ENCODE measurements at places on chromosomes 3 and 15. TPM values are rescaled to one million over a fixed set of nuclear protein-coding genes. Genes with fewer than 3 reads are reported as not detected.

DNA sequence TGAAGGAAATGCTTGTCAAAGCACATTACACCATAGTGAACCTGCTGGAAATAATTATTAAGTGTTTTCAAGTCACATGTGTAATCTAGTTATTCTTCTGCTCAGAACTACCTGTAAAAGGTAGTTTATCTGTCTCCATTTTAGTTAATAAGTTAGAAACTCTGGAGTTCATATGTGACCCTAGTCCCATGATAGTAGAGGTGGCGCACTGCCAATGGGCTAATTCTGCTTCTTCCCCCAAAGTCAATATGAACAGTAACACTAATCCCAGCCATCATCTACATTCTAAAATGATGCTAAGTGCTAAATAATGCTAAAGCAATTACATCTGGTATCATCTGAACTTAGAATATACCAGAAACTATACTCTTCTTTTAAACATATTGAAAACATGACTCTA is 361.0 kb upstream of the NECTIN3 start:
- H3K27me3 ChIP-seq = no peaks in the 10 kb centered on the region
- H3K4me1 ChIP-seq = no peaks in the 10 kb centered on the region
- H3K4me3 ChIP-seq = no peak overlapping the region
- DNase-seq = peak; percentile 81

The IL20RB gene
- 0.58 TPM for polyA plus RNA-seq

The RRP9 gene
- polyA plus RNA-seq = 14.6 TPM

- no peaks in the 10 kb centered on the region for H3K27me3 ChIP-seq
- H3K27ac ChIP-seq = no peak overlapping the region
- no peaks in the 10 kb centered on the region for H3K4me1 ChIP-seq
- no peak overlapping the region for H3K4me3 ChIP-seq
Measured at GRCh38 chr3:100737334-100737733, 28.0 kb downstream of the TFG start.

The CPN2 gene
- 2.0 TPM for polyA plus RNA-seq

DNA sequence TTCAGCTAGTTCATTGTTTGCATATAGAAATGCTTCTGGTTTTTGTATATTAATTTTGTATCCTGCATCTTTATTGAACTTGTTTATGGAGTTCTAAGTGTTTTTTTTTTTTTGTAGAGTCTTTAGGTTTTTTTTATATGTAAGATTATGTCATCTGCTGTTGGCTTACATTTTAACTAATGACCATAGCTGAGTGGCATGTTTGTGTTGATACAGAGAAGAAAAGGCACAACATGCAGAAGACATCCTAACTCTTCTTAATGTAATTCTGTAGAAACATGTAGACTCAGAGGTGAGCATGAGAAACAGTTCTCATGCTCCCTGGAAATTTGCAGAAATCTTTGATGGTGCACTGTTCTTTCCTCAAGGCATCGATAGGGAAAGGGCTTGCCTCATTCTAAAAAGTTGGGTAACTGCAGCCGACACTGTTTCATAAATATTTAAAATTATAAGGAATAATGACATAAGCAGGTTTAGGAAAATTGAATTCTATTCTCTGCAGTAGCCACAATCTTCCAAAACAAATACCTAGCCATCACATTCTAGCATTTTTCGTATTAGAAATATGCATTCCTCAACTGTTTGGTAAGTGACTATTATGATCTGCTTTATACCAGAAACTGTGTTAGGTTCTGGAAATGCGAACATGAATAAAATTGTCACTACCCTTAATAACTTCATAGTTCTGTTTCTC is 499.6 kb upstream of the KCNMB2 start:
- H3K27me3 ChIP-seq = no peaks in the 10 kb centered on the region
- no peaks in the 10 kb centered on the region for H3K4me1 ChIP-seq
- DNase-seq = no peak
- no peak overlapping the region for H3K4me3 ChIP-seq
- no peak overlapping the region for H3K27ac ChIP-seq

DNA sequence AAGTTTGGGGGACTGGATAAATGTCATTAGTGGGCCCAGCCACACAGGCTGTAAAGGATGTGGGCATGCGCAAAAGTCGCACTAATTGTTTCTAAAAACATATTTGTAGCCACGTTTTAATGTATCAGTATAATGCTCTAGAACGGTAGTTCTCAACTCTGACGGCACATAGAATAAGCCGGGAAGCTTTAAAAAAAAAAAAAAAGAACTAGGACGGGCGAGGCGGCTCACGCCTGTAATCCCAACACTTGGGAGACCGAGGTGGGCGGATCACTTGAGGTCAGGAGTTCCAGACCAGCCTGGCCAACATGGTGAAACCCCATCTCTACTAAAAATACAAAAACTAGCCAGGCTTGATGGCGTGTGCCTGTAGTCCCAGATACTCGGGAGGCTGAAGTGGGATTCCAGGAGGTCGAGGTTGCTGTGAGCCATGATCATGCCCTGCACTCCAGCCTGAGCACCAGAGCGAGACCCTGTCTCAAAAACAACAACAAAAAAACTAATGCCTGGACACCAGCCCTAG is 618 bp upstream of the MON1A start:
- no peak for DNase-seq
- H3K36me3 ChIP-seq = peaks cover 6% of the 10 kb centered on the region
- peak overlapping the region; percentile 87 for H3K4me3 ChIP-seq
- peak overlapping the region; percentile 94 for H3K27ac ChIP-seq
- no peaks in the 10 kb centered on the region for H3K27me3 ChIP-seq

- no peaks in the 10 kb centered on the region for H3K27me3 ChIP-seq
- no peak for DNase-seq
- peaks cover 11% of the 10 kb centered on the region for H3K36me3 ChIP-seq
- no peak overlapping the region for H3K4me3 ChIP-seq
- H3K27ac ChIP-seq = peak overlapping the region; percentile 11
Measured at GRCh38 chr15:71334873-71335272, 219.6 kb downstream of the THSD4 start.

- H3K36me3 ChIP-seq = no peaks in the 10 kb centered on the region
- no peak overlapping the region for H3K4me3 ChIP-seq
- no peak for DNase-seq
- no peaks in the 10 kb centered on the region for H3K27me3 ChIP-seq
Measured at GRCh38 chr3:57132674-57133073, 32.5 kb downstream of the IL17RD start.

- no peaks in the 10 kb centered on the region for H3K27me3 ChIP-seq
Measured at GRCh38 chr3:187319699-187320302, 28.3 kb upstream of the MASP1 start.

DNA sequence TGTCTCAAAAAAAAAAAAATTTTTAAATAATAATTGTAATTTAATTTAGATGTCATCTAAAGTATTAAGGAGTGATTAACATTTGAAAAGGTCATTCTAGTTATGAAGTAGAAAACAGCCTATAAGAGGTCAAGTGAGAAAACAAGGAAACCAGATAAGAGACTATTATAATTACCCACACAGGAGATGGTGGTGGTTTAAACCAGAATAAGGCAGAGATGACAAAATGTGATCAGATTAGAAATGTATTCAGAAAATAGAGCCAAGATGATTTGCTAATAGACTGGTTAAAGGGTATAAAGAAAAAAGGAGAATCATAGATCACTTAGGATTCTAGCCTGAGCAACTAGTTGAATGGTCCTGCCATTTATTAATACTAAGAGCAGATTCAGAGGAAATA is 11.2 kb downstream of the HERC1 start:
- no peaks in the 10 kb centered on the region for H3K36me3 ChIP-seq
- H3K27ac ChIP-seq = no peak overlapping the region

The DNAH1 gene
- 7.8 TPM for polyA plus RNA-seq

GRCh38 chr3:196686436-196686835 is 25.6 kb downstream of the CEP19 start:
- H3K27me3 ChIP-seq = no peaks in the 10 kb centered on the region
- H3K4me1 ChIP-seq = no peaks in the 10 kb centered on the region

The P2RY14 gene
- 1.1 TPM for polyA plus RNA-seq

DNA sequence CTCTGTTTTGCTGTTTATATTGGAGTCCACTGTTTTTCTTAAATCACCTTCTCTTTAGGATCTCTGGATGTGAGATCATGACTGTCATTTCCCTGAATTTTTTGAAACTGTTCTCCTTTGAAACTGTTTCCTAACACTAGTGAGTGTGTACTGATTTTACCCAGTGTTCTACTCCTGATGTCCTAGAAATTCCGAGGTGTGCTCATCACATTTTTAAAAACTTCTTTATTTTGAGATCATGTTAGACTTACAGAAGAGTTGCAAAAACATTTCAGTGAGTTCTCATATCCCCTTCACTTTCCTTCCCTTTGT is 292.6 kb downstream of the NFKBIZ start:
- no peak for DNase-seq
- no peaks in the 10 kb centered on the region for H3K4me1 ChIP-seq
- H3K4me3 ChIP-seq = no peak overlapping the region
- H3K27ac ChIP-seq = no peak overlapping the region
- no peaks in the 10 kb centered on the region for H3K36me3 ChIP-seq

The TIGIT gene
- 0.45 TPM for polyA plus RNA-seq

- peaks cover 44% of the 10 kb centered on the region for H3K27me3 ChIP-seq
- no peak overlapping the region for H3K4me3 ChIP-seq
- H3K4me1 ChIP-seq = no peaks in the 10 kb centered on the region
- H3K36me3 ChIP-seq = no peaks in the 10 kb centered on the region
- DNase-seq = no peak
Measured at GRCh38 chr15:99098991-99099390, 5.9 kb upstream of the SYNM start.

DNA sequence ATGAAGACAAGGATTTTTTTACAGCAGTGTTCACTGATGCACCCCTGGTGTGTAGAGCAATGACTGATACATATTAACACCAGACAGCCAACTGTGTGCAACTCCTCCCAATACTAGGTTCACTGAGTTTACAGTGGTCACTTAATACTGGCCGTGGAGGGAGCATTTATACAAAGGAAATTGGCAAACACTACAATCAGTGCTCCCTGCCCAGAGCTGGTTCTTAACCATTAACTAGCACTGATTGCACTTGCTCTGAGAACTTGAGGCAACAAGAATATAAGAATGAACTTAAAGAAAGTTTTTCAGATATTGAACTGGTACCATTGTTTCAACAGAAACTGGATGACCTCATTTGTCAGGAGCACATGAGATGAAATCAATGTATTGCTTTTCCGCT is 110.6 kb downstream of the MAGI1 start:
- no peaks in the 10 kb centered on the region for H3K27me3 ChIP-seq
- peak overlapping the region; percentile 34 for H3K27ac ChIP-seq
- DNase-seq = peak; percentile 42
- peaks cover 2% of the 10 kb centered on the region for H3K36me3 ChIP-seq

- H3K27ac ChIP-seq = peak overlapping the region; percentile 18
- no peaks in the 10 kb centered on the region for H3K27me3 ChIP-seq
- H3K4me1 ChIP-seq = peaks cover 21% of the 10 kb centered on the region
- DNase-seq = no peak
- H3K4me3 ChIP-seq = no peak overlapping the region
Measured at GRCh38 chr15:85624291-85624801, 170.4 kb downstream of the KLHL25 start.

The C3orf49 gene
- polyA plus RNA-seq = not detected

The GOLGA6L10 gene
- 0.67 TPM for polyA plus RNA-seq

DNA sequence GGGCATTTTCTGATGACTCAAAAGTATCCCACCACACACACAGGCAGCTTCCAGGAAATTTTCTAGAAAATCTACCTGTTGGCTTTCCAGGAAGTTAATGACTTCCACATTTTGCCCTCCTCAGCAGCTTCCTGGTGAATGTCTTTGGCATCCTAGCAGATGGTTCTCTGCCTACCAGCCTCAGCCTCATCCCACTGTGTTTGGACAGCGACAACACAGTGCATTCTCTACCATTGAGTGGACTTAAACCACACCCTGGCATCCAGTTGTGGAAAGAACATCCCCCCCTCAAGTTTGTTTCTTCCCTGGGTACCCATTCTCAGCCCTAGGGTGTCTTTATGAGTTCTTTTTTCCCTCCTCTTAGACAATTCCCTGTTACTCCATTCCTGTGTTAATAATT is 50.8 kb upstream of the GADL1 start:
- H3K27ac ChIP-seq = no peak overlapping the region
- no peak for DNase-seq
- no peak overlapping the region for H3K4me3 ChIP-seq
- H3K27me3 ChIP-seq = no peaks in the 10 kb centered on the region
- H3K36me3 ChIP-seq = no peaks in the 10 kb centered on the region

The PCLAF gene
- 89.1 TPM for polyA plus RNA-seq

DNA sequence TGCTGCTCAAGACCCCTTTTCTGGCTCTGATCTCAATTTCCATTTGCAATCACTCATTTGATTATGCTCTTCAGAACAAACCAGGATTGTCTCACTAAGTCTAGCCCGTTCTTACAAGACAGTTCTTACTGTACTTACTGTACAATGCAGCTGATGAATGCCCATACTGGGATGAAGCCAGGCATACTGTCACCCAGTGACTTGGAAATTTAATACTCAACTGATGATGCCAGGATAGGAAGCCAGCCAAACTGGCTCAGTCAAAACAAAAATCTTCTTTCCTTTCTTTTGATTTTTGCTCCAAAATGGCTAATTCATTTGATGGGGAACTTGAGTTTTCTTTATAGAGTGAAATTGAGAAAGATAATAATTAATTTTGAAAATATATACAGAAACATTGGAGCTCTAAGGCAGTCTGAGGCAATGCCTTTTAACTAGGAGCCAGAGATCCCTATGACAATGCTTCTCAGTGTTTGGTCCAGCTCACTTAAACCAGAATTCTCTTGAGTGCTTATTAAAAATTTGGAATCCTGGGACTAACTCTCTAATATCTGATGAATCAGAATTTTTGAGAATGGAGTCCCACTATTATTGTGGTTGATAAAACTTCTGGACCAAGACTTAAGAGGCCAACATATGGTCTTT is 265.6 kb upstream of the THBS1 start:
- no peaks in the 10 kb centered on the region for H3K36me3 ChIP-seq
- H3K27me3 ChIP-seq = no peaks in the 10 kb centered on the region
- no peaks in the 10 kb centered on the region for H3K4me1 ChIP-seq
- H3K4me3 ChIP-seq = no peak overlapping the region
- DNase-seq = no peak

The DPPA2 gene
- polyA plus RNA-seq = 0.03 TPM
